ENCODE measurements at places on chromosomes 12 and 14.

GRCh38 chr12:95181103-95181502 lies 36.2 kb downstream of the FGD6 start:
- no peak for DNase-seq

DNA sequence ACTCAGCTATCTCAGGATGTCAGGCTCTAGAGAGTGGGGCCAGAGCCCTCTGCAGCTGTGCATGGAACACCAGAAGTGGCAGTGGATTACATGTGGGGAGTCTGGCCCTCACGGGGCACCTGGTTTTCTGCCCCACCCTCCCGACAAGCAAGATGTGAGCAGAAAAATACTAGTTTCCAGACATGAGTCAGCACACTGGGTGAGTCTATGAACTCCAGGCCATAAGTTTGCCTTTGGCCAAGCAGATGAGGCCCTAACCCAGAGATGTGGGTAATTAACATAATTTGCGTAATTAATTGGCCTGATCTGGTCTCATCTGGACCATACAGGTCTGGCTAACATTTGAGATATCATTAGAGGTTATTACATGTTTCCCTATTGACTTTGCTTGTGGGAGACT lies 37.7 kb upstream of the SLC24A4 start:
- DNase-seq = no peak

DNA sequence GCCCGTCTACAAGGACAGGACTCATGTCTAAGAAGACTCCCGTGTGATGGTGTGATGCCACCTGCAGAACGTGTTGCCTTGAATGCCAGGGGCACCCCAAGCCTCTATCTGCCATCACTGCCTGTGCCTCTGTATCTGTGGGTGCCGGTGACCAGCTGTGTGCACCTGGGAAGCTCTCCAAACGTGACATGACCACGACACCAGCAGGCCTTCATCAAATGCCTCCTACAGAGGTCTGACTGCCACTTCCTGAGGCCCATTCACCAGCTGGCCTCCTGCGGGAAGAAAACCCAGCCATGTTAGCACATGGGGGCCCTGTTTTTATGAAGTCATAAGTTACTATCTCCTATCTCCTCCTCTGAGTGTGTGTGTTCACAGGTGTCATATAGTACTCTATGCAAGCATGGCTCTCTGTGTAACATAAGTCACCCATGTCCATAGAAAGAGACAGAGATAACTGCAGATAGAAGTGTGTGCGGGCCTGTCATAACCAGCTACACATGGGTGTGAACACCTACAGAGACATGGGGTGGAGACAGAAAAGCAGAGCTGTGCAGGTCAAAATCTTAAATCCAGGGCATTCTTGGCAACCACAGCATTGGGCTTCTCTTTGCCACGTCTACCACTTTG lies 18.3 kb upstream of the SERPINA4 start:
- no peak for DNase-seq

- DNase-seq = no peak
These were observed 141.6 kb downstream of the GLT1D1 start for GRCh38 chr12:128994856-128995255.

DNA sequence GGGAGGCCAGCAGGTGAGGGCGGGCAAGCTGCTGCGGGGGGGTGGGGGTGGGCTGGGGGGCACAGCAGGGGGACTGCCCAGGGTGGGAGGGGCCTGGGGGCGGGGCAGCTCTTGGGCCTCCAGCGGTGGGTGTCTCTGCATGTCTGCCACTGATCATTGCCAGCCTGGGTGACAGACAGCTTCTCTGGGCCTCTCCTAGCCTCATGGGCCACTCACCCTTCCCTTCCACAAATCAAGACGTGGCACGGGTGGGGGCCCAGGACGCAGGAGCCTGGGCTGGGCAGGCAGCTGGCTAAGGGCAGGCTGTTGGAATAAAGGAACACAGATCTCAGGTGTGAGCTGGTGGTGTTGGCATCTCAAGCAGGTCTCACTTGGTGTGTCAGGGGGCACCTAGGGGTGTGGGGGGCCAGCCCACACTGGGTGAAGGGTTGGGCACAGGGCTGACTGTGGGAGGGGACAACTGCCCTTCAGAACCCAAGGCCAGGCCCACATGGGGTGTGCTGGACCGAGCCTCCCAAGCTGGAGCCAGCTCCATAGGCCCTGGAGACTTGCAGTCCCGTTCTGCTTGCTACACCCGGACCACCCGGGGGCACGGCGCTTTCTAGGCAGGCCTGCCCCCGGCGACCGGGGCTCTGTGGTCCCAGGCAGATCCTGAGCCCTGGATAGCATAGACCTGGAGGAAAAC lies 3.0 kb downstream of the TEDC1 start:
- DNase-seq = no peak

- DNase-seq = no peak
These were observed 1.1 kb upstream of the HOMEZ start for GRCh38 chr14:23286902-23287479.

- DNase-seq = no peak
These were observed 114.5 kb upstream of the NCOR2 start for GRCh38 chr12:124681779-124682391.

GRCh38 chr12:47885012-47885501 lies 19.7 kb downstream of the VDR start:
- no peak for DNase-seq

- no peak for DNase-seq
These were observed 82.8 kb upstream of the MDM1 start for GRCh38 chr12:68414988-68415387.

GRCh38 chr12:131829356-131829747 lies 1.2 kb downstream of the MMP17 start:
- peak; percentile 52 for DNase-seq

Measured in neural progenitor cell (in vitro differentiated cells).